ENCODE measurements at places on chromosomes 12 and 14.

DNA sequence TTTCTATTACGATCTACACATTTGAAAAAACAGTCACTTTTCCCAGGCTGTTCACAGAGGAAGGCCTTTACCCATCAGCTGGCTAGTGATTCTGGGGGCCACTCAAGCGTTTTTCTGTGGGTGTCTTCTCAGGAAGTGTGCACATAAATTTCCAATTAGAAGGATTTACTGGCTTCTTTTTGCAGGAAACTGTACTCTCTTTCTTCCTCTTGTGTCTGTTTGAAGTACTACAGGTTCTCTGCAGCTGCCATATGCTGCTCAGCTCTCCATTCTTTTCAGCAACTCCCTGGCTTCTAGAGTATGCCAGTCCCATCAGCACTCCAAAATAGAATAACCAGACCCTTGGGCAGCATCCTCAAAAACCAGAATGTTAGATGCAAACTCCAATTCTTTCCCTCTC, 110.4 kb upstream of the NAV3 start:
- no peak for DNase-seq

DNA sequence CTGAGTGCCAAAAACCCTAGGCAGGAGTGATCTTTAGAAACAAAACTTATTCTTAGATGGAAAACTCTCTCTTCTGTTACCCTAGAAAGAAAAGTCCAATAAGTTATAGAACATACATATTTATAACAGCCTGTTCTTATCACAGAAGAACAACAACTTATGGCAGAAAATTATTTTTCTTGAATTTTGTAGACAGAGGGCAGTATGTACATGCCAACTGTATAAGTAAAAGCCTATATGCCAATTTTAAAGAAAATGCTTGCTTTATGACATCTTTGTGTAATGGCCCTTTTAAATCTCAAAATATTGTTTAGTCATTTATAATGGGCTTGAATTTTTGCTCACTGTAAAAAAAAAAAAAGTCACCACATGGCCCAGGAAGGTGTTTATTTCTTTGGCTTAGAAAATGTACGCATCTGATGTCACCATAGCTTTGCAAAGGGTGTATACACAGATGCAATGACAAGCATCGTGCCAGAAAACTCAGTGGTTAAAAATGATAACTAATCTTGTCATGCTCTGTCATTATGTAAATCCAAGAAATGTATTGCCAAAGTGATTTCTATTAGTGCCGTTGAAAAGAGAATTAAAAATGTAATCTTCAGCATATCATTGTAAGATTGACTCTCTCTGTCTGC, 38.3 kb upstream of the GRIP1 start:
- no peak for DNase-seq

DNA sequence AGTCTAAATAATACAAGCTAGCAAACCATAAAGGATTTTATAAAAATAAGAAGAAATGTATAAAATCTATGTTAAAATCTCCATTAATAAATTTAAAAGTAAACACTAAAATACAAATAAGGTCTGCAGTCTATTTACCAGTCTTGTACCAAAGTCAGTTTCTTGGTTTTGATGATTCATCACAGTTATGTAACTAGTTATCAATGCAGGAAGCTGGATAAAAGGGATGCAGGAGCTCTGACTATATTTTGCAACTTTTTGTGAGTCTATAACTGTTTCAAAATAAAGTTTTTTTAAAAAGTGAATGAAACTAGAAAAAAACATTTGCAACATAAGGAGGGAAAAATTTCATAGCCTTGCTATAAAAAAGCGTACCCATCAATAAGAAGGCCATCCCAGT, 151.5 kb downstream of the DERA start:
- DNase-seq, result no peak

DNA sequence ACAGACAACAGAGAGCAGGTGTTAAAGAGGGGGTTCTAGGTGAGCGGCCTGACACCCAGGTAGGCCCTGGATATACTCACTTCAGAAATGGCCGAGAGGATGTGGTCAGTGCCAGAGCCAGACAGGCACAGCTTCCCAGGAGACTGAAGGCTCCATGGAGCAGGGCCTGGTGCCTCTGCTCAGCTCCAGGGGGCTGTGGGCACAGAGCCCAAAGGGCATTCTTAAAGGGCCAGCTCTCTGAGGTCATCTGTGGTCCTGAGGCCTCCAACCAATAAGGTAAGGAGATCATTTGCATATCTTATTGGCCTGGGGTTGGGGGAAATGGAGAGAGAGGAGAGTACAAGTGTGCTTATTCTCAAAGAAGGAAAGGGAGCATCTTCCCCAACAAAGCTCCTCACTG, 9.7 kb upstream of the PCK2 start:
- DNase-seq, result no peak

GRCh38 chr14:89862856-89863255, 91.7 kb downstream of the EFCAB11 start:
- no peak for DNase-seq

DNA sequence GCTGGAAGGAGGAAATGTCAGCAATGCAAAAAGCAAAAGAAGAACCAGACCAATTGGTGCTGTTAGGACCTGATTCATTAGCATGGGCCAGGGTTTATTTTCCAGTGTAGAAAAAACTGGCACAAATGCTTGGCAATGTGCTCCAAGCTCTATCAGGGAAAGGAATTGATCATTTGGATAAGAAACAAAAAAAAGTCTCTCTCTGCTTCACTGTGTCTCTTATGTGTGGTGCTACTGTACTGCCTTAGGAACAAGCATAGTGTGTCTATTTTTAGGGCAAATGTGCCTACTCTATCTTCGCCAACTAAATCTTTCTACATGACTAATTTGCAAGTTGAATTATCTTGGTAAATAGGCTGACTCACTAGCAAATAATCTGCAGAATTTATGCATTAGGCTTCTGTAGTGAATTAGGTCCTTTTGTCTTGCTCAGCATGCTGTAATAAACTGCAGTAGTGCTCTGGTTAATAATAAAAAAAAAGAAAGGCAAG, 236.7 kb downstream of the MDGA2 start:
- DNase-seq, result no peak

DNA sequence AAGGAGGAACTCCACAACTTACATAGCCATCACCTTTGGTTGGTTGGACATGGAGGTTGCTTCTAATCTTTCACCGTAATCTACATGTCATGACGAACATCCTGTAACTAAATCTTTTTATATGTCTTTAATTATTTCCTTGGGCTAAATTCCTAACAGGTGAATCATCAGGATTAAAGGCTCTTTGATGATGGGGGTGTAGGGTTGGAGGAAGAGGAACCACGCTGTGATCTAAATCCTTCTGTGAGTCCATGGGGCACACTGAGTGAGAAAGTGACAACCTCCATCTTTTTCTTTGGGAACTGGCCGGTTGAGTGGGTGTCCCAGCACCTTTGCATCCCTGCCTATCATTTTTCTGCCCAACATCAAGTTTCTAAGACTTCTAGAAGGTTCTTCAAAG, 31.1 kb upstream of the MAP1LC3B2 start:
- DNase-seq, result no peak

- no peak for DNase-seq
Observed at GRCh38 chr14:90614696-90615516, 201.3 kb downstream of the TTC7B start.

DNA sequence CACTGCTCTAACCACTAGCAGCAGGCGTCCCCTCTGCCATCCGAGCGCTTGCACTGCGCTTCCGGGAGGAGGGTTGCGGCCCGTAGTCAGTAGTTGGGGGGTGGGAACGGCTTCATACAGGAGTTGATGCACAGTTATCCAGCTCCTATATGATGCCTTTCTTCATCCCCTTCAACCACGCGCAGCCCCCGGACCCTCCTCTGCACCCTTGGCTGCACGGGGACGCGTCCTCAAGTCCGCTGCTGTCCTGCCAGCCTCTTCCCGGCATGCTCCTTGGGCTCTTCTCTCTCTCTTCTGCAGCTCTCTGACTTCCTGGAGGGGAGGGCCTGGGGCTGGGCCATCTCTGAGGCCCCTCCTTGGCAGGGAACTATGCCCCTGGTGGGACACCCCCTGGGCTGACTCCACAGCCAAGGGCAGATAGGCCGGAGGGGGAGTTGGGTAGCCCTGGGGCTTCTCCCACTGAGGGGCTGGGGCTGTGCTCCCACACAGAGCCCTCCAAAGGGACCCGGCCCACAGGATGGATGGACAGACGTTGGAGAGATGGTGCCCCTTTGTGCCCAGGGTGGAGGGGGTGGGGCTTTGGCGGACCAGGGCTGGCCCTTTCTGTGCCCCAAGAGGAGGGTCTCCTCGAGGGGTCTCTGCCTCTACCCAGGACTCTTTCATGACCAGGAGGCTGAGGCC, 29.0 kb downstream of the RTL1 start:
- DNase-seq, result no peak

DNA sequence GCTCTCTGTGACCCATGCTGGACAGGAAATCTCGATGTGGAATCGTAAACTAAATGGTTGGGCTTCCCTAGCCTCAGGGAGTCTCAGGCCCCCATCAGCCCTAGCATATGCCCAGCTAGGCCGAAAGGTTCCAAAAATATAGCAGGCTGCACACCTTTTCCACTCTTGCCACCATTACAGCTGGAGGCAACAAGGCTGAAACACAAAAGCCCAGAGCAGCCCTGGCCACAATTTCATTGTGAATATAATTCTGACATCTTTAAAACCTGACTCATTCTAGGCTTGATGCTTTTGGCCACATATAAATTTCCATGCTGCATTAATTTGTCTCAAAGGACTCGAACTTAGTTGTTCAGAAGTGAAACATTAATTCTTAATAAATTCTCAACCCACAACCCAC, 382.2 kb downstream of the GRIN2B start:
- no peak for DNase-seq

DNA sequence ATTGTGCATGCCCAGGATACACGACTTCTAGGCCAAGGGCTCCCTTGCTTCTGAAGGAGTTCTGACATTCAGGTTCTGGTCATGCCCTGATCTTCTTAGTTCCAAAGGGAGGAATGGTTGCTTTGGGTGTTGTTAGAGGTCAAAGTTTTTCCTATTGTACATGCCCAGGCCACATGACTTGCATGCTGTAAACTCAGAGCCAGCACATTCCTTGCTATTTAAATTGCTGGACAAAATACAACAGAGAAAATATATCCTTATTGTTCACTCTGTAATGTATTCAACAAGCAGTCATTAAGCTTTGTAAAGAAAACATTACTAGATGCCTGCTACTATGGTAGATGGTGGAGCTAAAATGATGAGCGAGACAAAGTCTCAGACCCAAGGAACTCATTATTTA, 71.2 kb upstream of the COCH start:
- no peak for DNase-seq

DNA sequence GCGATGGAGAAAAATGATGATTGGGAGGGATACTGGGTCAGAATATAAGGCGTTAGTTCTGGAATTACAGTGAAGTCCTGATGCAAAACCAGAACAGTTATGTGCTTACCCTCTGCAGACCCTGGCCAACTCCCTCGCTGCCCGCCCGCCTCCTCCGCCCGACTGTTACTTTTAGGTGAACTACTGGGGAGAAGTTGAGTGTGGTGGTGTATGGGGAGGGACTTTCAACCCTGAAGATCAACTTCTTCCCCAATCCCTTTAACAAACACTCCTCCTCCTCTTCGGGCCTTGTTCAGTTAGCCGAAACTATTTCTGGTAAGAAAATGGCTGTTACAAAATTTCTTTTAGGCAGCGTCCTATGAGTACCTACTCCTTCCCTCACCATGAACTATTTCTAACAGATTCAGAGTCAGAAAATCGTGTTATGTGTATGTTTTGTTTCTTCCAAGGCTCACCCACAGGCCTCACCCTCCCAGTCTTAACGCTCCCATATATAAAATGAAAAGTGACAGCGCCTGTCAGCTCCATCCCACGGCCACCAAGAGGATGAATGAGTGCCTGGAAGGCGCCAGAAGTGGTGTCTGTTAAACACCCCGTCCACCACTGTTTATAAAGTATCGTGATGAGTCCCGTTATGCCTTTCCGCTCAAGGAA, 1.3 kb downstream of the FBXO33 start:
- DNase-seq, result no peak

- no peak for DNase-seq
Observed at GRCh38 chr12:96073346-96074330, 38.3 kb upstream of the LTA4H start.

DNA sequence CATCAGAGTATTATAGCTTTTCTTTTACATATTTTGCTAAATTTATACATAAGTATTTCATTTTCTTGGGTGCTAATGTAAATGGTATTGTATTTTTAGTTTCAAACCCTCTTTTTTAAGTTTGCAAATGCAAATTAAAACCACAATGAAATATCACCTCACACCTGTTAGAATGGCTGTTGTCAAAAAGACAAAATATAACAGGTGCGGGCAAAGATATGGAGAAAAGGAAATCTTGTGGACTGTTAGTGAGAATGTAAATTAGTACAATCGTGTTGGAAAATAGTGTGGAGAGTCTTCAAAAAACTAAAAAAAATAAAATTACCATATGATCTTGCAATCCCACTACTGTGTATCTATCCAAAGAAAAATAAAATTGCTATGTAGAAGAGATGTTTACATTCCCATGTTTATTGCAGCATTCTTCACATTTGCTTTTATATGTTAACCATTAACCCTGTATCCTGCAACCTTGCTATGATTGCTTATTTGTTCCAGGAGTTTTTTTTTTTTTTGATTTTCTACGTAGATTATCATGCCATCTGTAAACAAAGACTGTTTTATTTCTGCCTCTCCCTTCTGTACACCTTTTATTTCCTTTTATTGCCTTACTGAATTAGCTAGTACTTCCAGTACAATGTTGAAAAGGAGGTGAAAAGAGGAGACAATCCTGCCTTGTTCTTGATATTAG, 405.4 kb upstream of the MIS18BP1 start:
- DNase-seq, result no peak

DNA sequence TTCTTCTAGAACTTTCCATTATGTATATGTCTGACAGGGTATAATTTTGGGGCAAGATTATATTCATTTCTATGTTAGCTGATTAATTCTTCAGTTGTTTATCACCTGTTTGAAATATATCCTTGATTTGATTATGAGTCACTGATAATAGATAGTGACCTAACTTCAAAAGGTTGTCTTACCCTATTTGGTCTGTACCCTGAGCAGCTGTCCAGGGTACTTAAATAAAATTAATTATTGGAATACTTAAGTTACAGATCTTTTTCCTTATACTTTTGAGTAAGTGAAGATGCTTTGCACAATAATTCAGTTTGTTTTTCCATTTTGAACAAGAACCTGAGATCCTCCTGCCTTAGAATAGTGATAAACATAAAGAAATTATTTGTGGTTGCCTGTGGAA, 13.2 kb upstream of the NPAS3 start:
- no peak for DNase-seq

DNA sequence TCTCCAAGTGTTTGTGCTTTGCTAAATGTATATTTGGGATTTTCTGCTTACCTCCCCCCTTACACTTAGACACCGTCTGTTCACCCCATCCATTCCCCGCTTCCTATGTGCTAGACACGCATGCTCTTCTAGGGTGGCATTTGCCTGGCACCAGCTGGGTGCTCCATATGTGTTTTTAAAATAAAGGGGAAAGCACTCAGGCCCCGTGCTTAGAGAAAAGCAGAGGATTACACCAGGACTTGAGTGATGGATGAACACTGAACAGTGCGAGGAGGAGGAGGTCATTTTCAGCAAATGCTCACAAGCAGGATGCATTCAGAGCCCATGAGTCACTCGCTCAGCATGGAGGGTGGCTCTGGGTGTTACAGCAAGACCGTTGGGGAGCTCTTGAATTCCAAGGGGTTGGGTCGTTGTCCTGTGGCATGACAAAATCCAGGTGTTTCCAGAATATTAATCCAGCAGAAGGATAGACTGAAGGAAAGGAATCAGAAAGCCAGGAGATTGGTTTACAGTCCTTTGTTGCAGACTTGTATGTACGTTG, 2.9 kb upstream of the BDKRB1 start:
- no peak for DNase-seq

- no peak for DNase-seq
Observed at GRCh38 chr14:55438066-55438683, 2.2 kb downstream of the TBPL2 start.

- DNase-seq, result no peak
Observed at GRCh38 chr12:47775100-47775911, 2.3 kb downstream of the SLC48A1 start.
